ENCODE measurements at places on chromosomes 12 and 14. TPM values are rescaled to one million over a fixed set of nuclear protein-coding genes. Genes with fewer than 3 reads are reported as not detected.
A peak's percentile ranks its signal among the peaks of the same experiment; 100 is the strongest.

- DNase-seq: peak; percentile 51
Observed at GRCh38 chr12:1630827-1631591, 2.0 kb downstream of the WNT5B start.

- DNase-seq: peak; percentile 87
Observed at GRCh38 chr12:110826592-110827200, 20.1 kb upstream of the CCDC63 start.

DNA sequence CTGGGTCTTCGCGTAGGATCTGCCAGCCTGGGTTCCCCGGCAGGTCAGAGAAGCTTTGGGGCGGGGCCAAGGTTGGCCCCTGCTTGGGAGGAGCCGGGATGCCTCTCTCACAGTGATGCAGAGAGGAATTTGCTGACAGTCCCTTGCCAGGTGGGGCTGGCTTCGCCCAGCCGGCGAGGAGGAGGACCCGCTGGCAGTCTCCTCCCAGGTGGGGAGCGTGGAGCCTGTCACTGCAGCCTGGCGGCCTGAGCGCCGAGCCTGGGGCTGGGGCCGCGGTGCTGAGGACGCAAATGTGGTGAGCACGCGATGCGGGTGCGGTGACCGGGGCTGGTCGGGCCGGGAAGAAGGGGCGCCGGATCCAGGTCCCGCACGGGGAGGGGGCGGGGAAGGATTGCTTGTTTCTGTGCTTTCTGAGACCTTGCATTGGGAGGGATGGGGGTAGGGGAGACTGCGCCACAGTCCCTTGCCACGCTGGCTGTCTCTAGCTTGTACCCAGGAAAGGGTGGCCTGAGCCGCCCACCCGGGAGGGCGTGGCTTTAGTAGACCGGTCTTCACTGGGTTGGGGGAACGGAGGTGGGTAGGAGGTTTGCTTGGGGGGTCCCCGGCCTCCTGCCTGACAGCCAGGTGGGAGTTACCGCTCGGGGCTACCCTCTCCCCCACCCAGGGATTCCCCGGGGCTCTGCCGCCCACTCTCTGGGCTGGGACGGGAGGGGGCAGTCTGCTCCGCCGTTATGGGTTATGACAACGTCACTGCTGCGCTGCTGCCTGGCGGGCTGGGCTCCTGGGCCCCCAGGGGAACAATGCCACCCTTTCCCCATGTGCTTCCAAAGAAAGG, at the start of gene TMEM63C:
Gene TMEM63C (plus strand): TSS at position 196 of the 835 bp plus-strand sequence. CDS start 37,016 bp downstream, outside the sequence.
- DNase-seq: peak; percentile 84

GRCh38 chr14:76836029-76836630, 9.9 kb downstream of the LRRC74A start:
- no peak for DNase-seq

- no peak for DNase-seq
Observed at GRCh38 chr12:28925719-28926376, 223.2 kb upstream of the FAR2 start.

DNA sequence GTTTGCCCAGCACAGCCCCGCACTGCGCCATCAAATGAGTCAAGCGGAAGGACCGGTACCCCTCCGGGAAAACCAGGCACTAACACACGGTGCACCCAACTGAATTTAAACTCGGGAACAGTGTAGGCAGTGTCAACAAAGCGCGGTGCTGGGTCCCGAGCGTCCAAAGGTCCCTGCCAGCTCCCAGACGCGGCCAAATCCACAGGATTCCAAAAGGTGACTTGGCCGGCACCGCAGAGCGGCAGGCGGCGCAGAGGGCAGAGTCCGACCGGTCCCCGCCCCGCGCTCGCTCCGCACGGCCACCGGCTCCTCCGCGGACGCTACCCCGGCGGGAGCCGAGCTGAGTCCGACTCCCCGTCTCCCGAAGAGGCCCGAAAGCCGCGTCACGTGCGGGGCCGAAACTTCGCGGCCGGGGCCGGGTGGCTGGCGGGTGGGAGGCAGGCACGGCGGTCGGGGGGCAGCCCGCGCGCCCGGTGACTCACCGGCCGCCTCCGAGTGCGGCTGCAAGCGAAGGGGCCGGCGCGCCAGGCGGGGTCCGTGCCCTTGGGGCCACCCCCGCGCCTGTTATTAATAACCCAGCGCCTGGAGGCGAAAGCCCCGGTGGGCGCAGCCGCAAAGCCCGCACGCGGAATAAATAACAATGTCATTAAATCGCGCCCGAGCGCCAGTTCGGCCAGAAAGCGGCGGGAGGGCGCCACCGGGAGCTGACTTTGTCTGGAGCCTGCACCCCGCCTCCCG, 863 bp downstream of the DENND5B start:
- peak; percentile 79 for DNase-seq

DNA sequence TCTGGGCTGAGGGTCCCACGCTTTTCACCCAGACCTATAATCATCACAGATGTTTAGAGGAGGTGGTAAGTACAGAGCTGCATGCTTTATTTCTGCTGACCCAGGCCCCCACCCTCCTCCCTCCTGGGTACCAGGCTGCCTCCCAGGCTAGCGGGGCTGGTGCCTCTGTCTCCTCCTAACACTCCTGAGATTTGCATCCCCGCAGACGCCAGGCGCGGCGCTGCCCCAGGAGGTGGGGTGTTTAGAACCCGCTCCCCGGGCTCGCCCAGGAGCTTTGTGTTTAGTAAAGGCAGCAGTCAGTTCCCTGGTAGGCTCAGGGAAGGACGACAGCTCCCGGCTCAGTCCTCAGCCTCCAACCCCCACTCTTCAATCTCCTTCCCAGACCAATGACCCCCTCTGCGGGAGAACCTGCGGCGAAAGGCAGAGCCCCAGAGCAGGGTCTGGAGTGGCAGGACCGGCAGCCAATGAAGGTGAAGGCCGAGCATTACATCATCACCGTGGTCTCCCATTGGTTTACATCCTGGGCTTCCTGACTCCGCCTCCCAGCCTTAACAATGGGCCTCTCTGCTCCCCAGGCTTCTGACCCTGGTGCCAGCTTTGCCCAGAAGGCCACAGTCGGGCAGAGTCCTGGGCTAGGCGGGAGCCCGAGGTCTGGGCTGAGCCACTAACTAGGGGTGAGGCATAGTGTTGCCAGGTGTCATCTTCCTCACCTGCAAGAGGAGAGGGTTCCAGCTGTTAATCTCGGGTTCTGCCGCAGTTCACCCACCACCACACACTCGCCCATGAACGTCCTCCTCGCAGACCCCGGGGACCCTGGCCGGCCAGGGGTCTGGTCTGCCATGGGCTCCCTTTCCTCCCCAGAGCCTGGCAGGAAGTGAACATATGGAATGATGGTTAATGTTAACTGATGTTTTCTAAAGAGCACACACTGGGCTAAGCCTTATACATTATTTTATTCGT, 57.5 kb downstream of the CALM1 start:
- DNase-seq: peak; percentile 88

- no peak for DNase-seq
Observed at GRCh38 chr12:15541996-15542631, 219.8 kb downstream of the PTPRO start.

DNA sequence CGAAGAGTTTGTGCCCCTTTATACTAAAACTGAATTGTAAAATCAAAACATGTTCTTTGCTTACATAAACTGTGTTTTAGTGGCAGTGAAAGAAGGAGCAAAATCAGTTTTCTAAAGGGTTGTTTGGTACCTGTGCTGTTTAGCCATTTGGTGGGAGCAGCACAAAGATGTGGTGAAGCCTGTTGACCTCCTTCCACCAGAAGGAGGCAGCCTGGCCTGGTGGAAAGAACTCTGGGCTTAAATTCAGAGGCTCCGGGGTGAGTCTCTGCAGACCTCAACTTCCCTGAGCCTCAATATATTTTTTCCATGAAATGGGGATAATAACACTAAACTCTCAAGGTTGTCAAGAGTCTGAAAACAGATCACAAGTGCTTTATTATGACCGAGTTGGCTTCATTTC, 502.5 kb downstream of the VRK1 start:
- no peak for DNase-seq

The AKAP3 gene
- 0.21 TPM for total RNA-seq

The FBXL14 gene
- 7.8 TPM for total RNA-seq

The KDM2B gene
- total RNA-seq: 20.7 TPM

The STYK1 gene
- total RNA-seq: 1.7 TPM

The BICDL1 gene
- 4.0 TPM for total RNA-seq

The NAV3 gene
- 35.6 TPM for total RNA-seq

The GZMH gene
- not detected for total RNA-seq
